ENCODE measurements at places on chromosomes 12 and 14. TPM values are rescaled to one million over a fixed set of nuclear protein-coding genes. Genes with fewer than 3 reads are reported as not detected.
A peak's percentile ranks its signal among the peaks of the same experiment; 100 is the strongest.

The ANKRD33 gene
- total RNA-seq = not detected

The MGP gene
- total RNA-seq = not detected

The DTX1 gene
- total RNA-seq = 5.5 TPM

The TAMALIN gene
- 12.4 TPM for total RNA-seq

The FGF23 gene
- total RNA-seq = not detected

DNA sequence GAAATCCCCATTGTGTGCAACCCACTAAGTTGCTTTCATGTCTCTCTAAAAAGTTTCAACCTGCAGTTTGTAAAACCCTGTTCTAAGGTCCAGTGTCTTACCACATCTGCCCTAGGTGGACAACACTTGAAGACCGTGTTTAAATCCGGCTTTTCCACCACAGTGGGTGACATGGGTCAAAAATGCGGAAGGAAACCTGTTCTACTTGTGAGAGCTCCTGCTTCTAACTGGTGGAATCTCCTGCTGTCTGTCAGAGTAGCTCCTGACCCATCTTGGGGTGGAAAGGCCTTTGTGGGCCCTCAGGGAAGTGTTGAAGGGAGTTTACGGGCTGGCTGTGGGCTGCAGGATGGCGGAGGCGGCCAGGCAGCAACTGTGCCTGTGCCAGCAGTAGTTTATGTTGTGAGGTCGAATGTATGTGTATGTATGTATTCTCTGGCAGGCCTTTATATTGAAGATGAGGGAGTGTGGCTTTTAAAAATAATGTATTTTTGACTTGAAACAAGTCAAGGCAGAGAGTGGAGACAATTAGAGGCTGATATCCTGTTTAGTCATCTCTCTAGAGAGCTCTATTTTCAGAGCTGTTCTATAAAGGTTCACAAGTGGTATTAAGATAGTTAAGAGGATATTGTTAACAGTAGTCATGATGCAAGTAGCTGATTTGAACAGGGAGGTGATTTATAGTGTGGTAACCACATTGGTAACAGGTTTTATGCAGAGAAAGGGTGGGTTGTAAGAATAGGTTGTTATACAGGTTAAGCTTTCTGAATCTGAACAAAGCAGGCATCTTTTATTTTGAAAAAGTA is 67.0 kb downstream of the PRKCH start:
- peak; percentile 23 for DNase-seq
- H3K36me3 ChIP-seq = no peaks in the 10 kb centered on the region
- H3K4me3 ChIP-seq = no peak overlapping the region
- no peak overlapping the region for H3K27ac ChIP-seq
- no peaks in the 10 kb centered on the region for H3K4me1 ChIP-seq

DNA sequence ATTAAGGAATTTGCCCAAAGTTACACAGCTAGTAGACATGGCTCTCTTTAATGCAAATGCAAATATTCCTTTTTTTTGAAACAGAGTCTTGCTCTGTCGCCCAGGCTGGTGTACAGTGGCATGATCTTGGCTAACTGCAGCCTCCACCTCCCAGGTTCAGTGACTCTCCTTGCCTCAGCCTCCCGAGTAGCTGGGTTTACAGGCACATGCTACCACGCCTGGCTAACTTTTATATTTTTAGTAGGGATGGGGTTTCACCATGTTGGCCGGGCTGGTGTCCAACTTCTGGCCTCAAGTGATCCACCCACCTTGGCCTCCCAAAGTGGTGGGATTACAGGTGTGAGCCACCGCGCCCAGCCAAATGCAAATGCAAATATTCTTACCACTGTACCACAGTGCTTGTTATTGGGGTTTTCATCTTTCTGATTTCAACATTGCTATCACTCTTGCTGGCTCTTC is 24.5 kb upstream of the HIGD1C start:
- no peaks in the 10 kb centered on the region for H3K36me3 ChIP-seq
- peaks cover 13% of the 10 kb centered on the region for H3K4me1 ChIP-seq
- DNase-seq = no peak
- H3K27me3 ChIP-seq = peaks cover 2% of the 10 kb centered on the region
- no peak overlapping the region for H3K27ac ChIP-seq

- H3K27me3 ChIP-seq = no peaks in the 10 kb centered on the region
- H3K36me3 ChIP-seq = no peaks in the 10 kb centered on the region
- DNase-seq = no peak
- no peak overlapping the region for H3K4me3 ChIP-seq
Observed at GRCh38 chr12:125311050-125311449, 245.8 kb downstream of the AACS start.

GRCh38 chr14:105710119-105711043 is 184.0 kb downstream of the TMEM121 start:
- DNase-seq = no peak
- H3K27ac ChIP-seq = no peak overlapping the region
- no peaks in the 10 kb centered on the region for H3K36me3 ChIP-seq
- H3K27me3 ChIP-seq = no peaks in the 10 kb centered on the region
- no peak overlapping the region for H3K4me3 ChIP-seq

- no peak overlapping the region for H3K27ac ChIP-seq
- peaks cover 32% of the 10 kb centered on the region for H3K4me1 ChIP-seq
- no peaks in the 10 kb centered on the region for H3K27me3 ChIP-seq
- DNase-seq = peak; percentile 84
- no peaks in the 10 kb centered on the region for H3K36me3 ChIP-seq
- H3K4me3 ChIP-seq = no peak overlapping the region
Observed at GRCh38 chr14:88831284-88831683, 6.8 kb downstream of the TTC8 start.

- DNase-seq = no peak
- H3K4me1 ChIP-seq = no peaks in the 10 kb centered on the region
- no peak overlapping the region for H3K4me3 ChIP-seq
- H3K27ac ChIP-seq = no peak overlapping the region
Observed at GRCh38 chr12:95994476-95994875, 1.7 kb downstream of the HAL start.

DNA sequence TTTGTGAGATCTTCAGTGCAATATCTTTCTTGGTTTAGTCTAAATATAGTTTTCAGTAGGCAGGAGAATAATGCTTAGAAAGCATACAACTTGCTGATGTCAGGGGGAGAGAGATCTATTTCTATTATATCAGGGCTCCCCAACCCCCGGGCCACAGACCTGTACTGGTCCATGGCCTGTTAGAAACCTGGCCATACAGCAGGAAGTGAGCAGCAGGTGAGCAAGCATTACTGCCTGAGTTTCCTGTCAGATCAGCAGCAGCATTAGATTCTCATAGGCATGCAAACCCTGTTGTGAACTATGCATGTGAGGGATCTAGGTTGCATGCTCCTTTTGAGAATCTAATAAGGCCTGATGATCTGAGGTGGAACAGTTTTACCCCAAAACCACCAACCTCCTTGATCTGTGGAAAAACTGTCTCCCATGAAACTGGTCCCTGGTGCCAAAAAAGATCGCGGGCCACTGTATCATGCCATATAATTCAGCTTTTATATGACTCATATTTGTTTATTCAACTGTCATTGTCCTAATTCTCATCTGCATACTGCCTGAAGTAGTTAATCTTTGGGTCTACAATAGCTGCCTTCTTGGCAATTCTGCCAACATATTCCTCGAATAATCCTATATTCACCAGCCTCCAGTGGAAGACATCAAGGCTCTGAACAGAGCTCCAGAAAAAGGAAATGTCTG is 163.6 kb upstream of the DYRK2 start:
- H3K36me3 ChIP-seq = no peaks in the 10 kb centered on the region
- no peaks in the 10 kb centered on the region for H3K27me3 ChIP-seq
- no peak for DNase-seq
- H3K4me1 ChIP-seq = no peaks in the 10 kb centered on the region
- no peak overlapping the region for H3K27ac ChIP-seq

GRCh38 chr12:3164454-3165077 is 87.4 kb downstream of the TSPAN9 start:
- no peak overlapping the region for H3K4me3 ChIP-seq
- H3K36me3 ChIP-seq = no peaks in the 10 kb centered on the region
- H3K27ac ChIP-seq = no peak overlapping the region
- H3K27me3 ChIP-seq = no peaks in the 10 kb centered on the region
- DNase-seq = no peak
- peaks cover 21% of the 10 kb centered on the region for H3K4me1 ChIP-seq

- no peak overlapping the region for H3K27ac ChIP-seq
- no peaks in the 10 kb centered on the region for H3K36me3 ChIP-seq
- no peak overlapping the region for H3K4me3 ChIP-seq
- H3K27me3 ChIP-seq = no peaks in the 10 kb centered on the region
Observed at GRCh38 chr14:89720741-89721729, 233.5 kb downstream of the EFCAB11 start.

All from astrocyte (in vitro differentiated cells and primary cell).